ENCODE measurements at places on chromosomes 6 and 20. TPM values are rescaled to one million over a fixed set of nuclear protein-coding genes. Genes with fewer than 3 reads are reported as not detected.

GRCh38 chr6:49430866-49431265, 32.2 kb downstream of the MMUT start:
- no peak overlapping the region for H3K4me3 ChIP-seq
- peaks cover 71% of the 10 kb centered on the region for H3K36me3 ChIP-seq

DNA sequence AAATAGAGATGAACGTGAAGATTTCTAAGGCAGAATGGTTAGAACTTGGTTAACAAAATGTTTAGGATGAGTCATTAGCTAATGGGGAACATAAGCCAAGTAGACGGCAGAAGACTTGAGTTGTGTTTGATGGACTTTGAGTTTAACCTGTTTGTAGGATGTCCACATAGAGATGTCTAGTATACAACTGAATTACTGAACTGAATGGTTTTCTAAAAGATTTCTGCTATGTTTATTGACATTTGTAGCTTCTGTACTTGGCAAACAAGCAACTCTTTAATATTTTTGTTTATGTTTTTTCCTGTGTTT, 54.5 kb upstream of the DYNLRB1 start:
- H3K36me3 ChIP-seq: peaks cover 79% of the 10 kb centered on the region
- no peak overlapping the region for H3K4me3 ChIP-seq
- no peaks in the 10 kb centered on the region for H3K27me3 ChIP-seq
- H3K4me1 ChIP-seq: no peaks in the 10 kb centered on the region
- DNase-seq: no peak

DNA sequence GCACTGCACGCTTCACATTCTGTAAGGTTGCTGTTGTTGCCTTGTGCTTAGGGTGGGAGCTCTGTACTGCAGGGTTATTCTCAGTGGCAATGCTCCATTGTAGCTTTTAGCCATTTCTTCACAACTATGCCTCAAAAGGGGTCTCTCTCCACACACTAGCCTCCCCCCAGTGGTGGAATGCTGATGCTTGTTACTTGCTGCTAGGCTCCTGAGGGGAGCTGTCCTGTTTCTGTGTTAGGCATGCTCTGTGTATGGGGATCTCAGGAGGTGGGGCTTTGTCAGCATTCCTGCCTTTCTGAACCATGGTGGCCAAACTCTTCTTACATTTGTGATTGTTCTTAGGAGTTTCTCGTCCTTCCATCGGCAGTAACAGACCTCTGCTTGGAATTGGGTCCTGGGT, 18.8 kb downstream of the TMEM170B start:
- H3K36me3 ChIP-seq: no peaks in the 10 kb centered on the region
- H3K4me3 ChIP-seq: no peak overlapping the region
- no peaks in the 10 kb centered on the region for H3K27me3 ChIP-seq
- no peak overlapping the region for H3K27ac ChIP-seq
- peaks cover 3% of the 10 kb centered on the region for H3K4me1 ChIP-seq

GRCh38 chr6:12058172-12058961, 46.3 kb downstream of the HIVEP1 start:
- no peak for DNase-seq
- no peaks in the 10 kb centered on the region for H3K36me3 ChIP-seq
- no peaks in the 10 kb centered on the region for H3K27me3 ChIP-seq
- H3K4me3 ChIP-seq: no peak overlapping the region
- peaks cover 7% of the 10 kb centered on the region for H3K4me1 ChIP-seq

The SEL1L2 gene
- 0.64 TPM for total RNA-seq

GRCh38 chr6:158697811-158698210, 48.0 kb downstream of the SYTL3 start:
- H3K27ac ChIP-seq: no peak overlapping the region
- H3K4me3 ChIP-seq: no peak overlapping the region
- H3K27me3 ChIP-seq: no peaks in the 10 kb centered on the region
- no peak for DNase-seq

The ZBTB24 gene
- total RNA-seq: 5.8 TPM

GRCh38 chr6:1164600-1164999, 147.3 kb upstream of the FOXQ1 start:
- no peaks in the 10 kb centered on the region for H3K27me3 ChIP-seq
- no peaks in the 10 kb centered on the region for H3K4me1 ChIP-seq
- no peaks in the 10 kb centered on the region for H3K36me3 ChIP-seq
- no peak overlapping the region for H3K4me3 ChIP-seq
- no peak overlapping the region for H3K27ac ChIP-seq

GRCh38 chr6:17966451-17966850, 21.0 kb downstream of the KIF13A start:
- DNase-seq: no peak
- no peaks in the 10 kb centered on the region for H3K36me3 ChIP-seq
- H3K27me3 ChIP-seq: no peaks in the 10 kb centered on the region
- peak overlapping the region; percentile 56 for H3K27ac ChIP-seq

The SH3BGRL2 gene
- total RNA-seq: 9.7 TPM

GRCh38 chr20:8152847-8153246, 20.8 kb downstream of the PLCB1 start:
- DNase-seq: no peak
- no peak overlapping the region for H3K4me3 ChIP-seq
- no peaks in the 10 kb centered on the region for H3K27me3 ChIP-seq
- H3K4me1 ChIP-seq: peaks cover 57% of the 10 kb centered on the region

GRCh38 chr6:134757911-134758361, 192.0 kb downstream of the ALDH8A1 start:
- no peaks in the 10 kb centered on the region for H3K4me1 ChIP-seq
- no peaks in the 10 kb centered on the region for H3K27me3 ChIP-seq
- H3K36me3 ChIP-seq: no peaks in the 10 kb centered on the region
- H3K4me3 ChIP-seq: no peak overlapping the region

- H3K27me3 ChIP-seq: no peaks in the 10 kb centered on the region
- H3K4me3 ChIP-seq: no peak overlapping the region
- no peaks in the 10 kb centered on the region for H3K4me1 ChIP-seq
Observed at GRCh38 chr6:39365281-39366074, 43.0 kb upstream of the KCNK16 start.

GRCh38 chr6:63785006-63785405, 149.4 kb downstream of the PHF3 start:
- no peaks in the 10 kb centered on the region for H3K36me3 ChIP-seq
- H3K4me1 ChIP-seq: no peaks in the 10 kb centered on the region
- DNase-seq: no peak
- no peaks in the 10 kb centered on the region for H3K27me3 ChIP-seq

The MOCS1 gene
- 44.2 TPM for total RNA-seq

DNA sequence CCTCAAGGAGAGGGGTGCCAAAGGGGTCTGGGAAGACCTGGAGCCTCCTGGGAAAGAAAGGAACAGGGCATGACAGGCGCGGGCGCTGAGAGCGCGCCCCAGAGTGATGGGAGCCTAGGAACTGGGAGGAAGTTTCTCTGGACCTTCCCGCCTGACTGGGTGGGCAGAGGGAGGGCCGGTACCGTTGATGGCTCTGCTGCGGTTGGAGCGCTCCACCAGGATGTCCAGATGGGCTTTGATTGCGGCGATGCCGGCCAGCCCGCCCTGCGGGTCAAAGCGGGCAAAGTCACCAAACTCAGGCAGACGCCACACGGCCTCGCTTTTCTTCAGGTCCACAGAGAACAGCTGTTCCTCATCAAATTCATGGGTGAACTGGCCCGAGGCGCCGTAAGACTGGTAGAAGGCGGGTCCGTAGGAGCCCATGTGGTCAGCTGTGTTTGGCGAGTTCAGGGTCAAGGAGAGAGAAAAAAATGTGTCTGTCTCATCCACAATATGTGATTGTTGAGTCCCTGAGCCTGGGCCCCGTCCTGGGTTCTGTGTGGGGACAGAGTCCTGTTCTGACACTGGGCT, 1.5 kb downstream of the HLA-DOA start:
- H3K27me3 ChIP-seq: peaks cover 4% of the 10 kb centered on the region
- H3K36me3 ChIP-seq: no peaks in the 10 kb centered on the region
- H3K4me3 ChIP-seq: no peak overlapping the region
- no peaks in the 10 kb centered on the region for H3K4me1 ChIP-seq
- no peak for DNase-seq

The TFAP2C gene
- not detected for total RNA-seq

GRCh38 chr6:88712243-88712936, 251.0 kb downstream of the RNGTT start:
- H3K36me3 ChIP-seq: no peaks in the 10 kb centered on the region
- H3K27me3 ChIP-seq: no peaks in the 10 kb centered on the region
- DNase-seq: no peak
- no peak overlapping the region for H3K4me3 ChIP-seq

DNA sequence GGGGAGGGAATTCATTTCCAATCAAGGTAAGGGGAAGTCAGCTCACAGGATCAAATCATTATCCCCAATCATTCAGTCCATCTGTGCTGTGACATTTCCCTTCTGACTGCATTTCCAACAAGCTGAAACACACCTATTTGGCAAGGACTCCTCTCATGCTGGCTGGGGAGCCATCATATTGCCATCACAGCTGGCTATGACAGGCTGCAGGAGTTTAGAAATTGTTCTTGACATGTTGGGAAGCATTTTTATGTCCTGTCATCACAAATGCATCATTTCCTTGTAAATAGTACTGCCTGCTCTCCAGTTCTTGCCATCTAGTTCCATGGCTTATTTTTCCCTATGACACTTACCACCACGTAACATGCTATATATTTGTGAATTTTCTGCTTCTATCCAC, 113.9 kb upstream of the TMEM170B start:
- peaks cover 7% of the 10 kb centered on the region for H3K4me1 ChIP-seq
- peaks cover 3% of the 10 kb centered on the region for H3K27me3 ChIP-seq
- H3K27ac ChIP-seq: peak overlapping the region; percentile 44

The APOM gene
- 2.3 TPM for total RNA-seq

The EPHA7 gene
- 0.20 TPM for total RNA-seq

The EHMT2 gene
- total RNA-seq: 7.3 TPM

GRCh38 chr6:144816936-144817335, 531.8 kb downstream of the UTRN start:
- no peaks in the 10 kb centered on the region for H3K4me1 ChIP-seq
- H3K4me3 ChIP-seq: no peak overlapping the region
- no peak overlapping the region for H3K27ac ChIP-seq
- no peaks in the 10 kb centered on the region for H3K27me3 ChIP-seq
- DNase-seq: no peak

The ULBP3 gene
- total RNA-seq: 0.44 TPM

DNA sequence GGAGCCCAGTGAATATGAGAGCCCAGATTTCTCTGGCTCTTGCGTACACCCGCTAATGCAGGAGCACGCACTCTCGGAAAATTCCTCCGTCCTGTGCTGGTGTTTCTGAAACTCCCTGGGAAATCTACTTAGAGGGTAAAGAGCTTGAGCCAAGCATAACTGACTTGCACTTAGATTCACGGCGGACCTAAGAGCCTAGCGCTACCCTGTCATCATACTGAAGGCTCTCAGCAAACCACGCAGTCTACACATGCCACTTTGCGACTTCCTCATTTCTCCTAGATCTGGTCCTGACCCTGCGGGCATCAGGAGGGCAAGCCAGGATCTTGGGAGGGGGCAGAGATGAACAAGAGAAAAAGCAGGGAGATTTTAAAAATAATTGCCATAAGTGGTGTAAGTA, 324.7 kb downstream of the CD83 start:
- H3K27me3 ChIP-seq: no peaks in the 10 kb centered on the region
- no peaks in the 10 kb centered on the region for H3K36me3 ChIP-seq
- peak overlapping the region; percentile 46 for H3K27ac ChIP-seq
- peaks cover 24% of the 10 kb centered on the region for H3K4me1 ChIP-seq
- DNase-seq: no peak
- H3K4me3 ChIP-seq: no peak overlapping the region

DNA sequence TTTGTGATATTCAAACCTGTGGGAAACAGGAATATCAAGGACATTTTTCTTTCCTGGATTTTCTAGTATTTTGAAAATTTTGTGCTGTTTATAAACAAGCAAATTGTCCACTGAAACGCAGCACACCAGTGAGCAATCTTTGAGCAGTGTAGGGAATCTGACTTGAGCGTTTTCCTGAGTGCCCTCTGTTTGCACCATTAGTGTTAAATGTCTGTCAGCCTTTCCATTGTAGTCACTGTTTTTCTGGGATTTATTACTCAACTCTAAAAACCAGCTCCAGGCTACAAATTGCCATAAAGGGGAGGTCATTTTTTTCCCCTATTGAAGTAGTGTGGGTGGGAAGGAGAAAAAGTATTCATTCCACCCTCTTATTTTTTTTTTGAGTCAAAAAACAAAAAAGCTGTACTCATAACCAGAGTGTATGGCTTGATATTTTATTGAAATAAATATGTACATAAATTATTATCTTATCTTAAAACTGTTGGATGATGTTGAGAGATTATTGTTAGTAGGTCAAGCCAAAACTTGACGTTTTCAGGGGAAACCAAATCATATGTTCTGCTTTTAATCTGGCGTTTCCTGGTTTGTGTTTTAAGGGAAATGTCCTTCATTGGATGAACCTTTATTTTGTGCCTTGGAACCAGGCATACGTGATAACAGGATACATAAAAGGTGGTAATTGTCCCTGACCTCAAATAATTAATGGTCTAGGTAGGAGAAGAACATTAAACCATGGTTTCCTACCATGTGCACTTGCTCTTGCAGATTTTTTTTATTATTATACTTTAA, 51.8 kb downstream of the TSHZ2 start:
- H3K36me3 ChIP-seq: no peaks in the 10 kb centered on the region
- DNase-seq: no peak
- no peaks in the 10 kb centered on the region for H3K27me3 ChIP-seq
- H3K4me1 ChIP-seq: no peaks in the 10 kb centered on the region
- H3K4me3 ChIP-seq: no peak overlapping the region
- no peak overlapping the region for H3K27ac ChIP-seq

DNA sequence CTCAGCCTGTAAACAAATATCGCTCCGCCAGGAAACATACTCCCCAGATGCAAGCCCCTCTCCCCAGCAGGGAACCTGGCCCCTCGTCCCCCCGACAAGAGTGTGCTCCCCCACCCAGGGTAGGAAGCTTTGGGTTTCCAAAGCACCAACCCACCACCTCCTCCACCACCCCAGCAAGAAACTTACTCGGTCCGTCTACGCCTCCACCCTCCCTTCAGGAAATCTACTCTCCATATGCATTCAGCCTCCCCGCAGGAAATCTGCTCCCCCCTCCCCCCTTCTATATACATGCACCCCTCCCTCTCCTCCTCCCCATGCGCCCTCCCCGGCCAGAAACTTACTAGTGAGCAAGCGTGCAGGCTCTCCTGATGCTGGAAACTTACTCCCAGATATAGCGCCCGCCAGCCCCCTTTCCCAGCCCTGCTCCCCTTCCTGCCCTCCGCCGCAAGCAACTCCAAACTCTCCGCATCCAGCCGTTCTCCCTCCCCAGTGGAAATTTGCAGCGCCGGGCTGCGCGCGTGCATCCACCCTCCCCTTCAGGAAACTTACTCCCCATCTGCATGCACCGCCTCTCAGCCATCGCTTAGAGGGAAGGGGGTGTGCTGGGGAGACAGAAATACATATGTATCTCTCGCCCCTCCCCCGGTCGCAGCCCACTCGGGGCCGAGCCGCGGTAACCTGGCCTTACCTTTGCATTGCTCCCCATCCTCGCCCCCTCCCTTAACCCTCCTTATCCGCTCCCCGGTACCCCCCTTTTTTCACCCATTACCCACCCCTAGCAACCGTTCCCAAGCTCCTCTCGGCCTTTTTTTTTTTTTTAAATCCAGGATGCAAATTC, at the start of gene TRERF1:
Gene TRERF1, minus strand, starts transcription at position 594 of the 838 bp plus-strand sequence. CDS start 182,336 bp downstream, outside the sequence.
- H3K4me1 ChIP-seq: no peaks in the 10 kb centered on the region
- H3K27me3 ChIP-seq: no peaks in the 10 kb centered on the region
- DNase-seq: peak; percentile 48
- no peaks in the 10 kb centered on the region for H3K36me3 ChIP-seq

DNA sequence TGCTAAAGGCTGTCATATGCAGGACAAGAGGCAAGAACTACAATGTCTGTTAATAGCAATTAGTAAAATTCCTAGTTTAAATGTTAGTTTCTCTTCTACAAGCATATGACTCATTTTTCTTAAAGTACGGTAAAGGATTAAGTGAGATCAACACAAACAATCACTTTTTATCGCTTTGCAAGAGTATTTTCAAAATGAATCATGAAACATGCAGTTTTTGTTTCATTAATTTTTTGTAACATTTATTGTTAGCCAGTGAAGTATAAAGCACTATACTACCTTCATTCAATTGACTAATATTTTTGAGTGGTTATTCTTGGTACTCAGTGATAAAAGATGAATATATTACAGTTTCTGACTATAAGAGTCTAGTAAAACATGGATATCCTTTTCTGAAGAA, 138.6 kb downstream of the AHI1 start:
- no peaks in the 10 kb centered on the region for H3K27me3 ChIP-seq
- no peak for DNase-seq
- no peak overlapping the region for H3K4me3 ChIP-seq
- no peaks in the 10 kb centered on the region for H3K4me1 ChIP-seq
